ENCODE measurements at places on chromosomes 3 and 15.

GRCh38 chr3:76834657-76835056 is 205.2 kb upstream of the ROBO2 start:
- no peak for DNase-seq

GRCh38 chr3:175308097-175308496 is 449.0 kb downstream of the NAALADL2 start:
- DNase-seq: no peak

DNA sequence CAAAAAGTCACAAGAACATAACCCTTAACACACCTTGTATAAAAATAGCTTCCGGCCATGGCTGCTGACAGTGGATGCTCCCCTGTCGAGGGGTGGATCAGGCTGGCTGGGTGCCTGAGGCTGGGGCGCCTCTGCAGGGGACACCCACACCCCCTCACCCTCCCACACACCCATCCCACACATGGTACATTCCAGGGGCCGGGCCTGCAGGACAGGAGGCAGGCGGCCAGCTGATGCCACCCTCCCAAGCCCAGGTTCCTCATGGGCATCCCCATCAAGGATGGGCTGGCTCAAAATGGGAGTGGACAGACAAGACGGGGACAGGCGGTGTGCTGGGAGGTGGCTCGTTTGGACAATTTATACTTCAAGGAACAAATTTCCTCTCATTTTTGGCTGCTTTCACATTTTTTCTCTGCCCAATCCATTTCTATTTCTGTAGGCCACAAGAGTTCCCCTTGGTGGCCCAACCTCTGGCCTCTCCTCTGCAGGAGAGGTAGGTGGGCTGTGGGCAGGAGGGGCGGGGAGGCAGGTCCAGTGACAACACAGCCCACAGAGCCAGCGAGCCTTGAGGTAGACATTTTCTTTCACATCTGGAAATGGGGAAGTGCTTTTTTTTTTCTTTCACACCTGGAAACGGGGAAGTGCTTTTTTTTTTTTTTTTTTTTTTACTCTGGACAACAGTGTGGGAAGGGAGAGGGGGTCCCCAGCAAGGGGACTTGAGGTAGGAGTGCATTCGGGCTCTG is 23.3 kb downstream of the RNU5B-1 start:
- DNase-seq: no peak

- DNase-seq: no peak
Observed at GRCh38 chr15:82105451-82106215, 59.8 kb upstream of the MEX3B start.

GRCh38 chr15:70318594-70319465 is 221.1 kb upstream of the TLE3 start:
- no peak for DNase-seq

DNA sequence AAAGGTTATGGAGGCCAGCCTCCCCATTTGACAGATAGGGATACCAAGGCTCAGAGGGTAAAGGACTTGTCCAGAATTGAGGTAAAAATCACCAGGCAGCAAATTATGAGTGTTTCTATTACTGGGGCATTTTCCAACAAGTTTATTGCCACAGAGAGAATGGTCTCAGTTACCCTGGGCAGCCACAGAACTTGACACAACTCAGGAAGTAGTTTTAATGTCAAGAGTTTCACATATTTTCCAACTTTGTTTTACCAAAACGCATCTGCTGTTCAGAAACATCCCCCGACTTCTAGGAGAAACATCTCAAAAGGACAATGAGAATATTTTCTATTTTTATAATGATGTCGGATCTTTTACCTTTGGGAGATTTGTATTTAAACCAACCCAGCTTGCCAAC is 107.5 kb upstream of the MRPS22 start:
- DNase-seq: no peak

DNA sequence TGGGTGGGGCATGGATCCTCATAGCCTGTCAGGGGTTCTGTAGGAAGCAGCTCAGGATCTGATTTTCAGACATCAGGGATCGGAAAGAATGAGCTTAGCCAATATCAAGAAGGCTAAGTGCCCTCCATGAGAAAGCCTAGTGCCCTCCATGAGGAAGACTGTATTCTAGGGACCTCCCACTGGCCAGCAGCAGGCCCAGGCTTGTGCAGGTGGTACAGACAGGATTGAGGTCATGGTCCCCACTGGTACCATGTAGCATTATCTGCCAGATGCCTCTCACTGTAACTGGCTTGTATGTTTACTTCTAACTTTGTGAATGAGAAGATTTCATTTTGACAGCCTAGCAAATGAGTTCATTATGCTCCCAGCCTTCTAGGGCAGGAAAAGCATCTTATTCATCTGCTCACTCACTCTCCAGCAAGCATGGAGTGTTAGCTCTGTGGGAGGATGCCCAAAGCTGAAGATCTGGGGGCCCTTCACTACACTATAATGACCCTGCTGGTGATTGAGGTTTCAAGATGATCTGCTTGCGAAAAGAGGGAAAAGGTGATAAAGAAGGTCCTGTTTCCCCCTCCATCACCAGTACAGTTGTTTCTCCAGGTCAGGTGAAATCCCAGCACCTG is 7.5 kb downstream of the EPHB1 start:
- DNase-seq: no peak

- no peak for DNase-seq
Observed at GRCh38 chr3:57918123-57918837, 89.9 kb upstream of the FLNB start.

DNA sequence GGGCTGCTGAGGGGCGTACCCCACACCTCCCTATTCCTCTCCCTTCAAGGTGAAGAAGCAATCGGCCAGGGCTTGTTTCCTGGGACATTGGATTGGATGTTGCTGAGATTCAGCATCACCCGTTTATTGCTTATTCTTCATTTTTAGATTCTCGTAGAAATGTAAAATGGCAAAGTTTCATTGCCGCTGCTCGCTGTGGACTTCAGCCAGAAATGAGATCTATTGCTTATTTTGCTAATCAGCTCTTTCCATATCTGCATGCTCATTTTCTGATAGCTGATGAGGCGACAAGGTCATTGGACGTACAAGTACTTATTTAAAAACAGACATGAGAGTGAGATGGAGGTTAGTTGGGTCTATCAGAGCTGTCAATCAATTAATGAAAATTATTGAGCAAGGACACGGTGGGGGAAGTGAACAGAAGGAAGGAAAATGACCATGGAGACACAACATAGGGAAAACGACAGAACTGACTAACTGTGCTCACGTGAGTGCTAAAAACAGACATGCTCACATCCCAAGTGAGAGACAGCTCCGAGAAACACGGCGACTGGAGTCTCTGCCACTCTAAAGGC is 471.2 kb downstream of the NR2F2 start:
- DNase-seq: no peak

DNA sequence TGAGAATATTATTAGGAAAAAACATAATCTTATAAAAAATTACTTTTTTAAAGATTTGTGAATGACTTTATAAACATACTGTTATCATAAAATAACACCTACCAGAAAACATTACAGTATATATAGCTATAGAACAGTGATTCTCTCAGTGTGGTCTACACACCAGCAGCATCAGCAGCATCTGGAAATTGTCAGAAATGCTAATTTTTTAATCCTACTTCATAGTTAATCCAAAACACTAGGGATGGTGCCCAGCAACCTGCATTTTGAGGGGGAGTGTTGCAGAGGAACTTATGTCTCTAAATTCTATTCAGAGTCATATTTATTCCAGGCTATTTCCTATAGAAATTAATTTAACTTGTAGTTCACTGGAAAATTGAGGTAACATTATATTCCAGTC is 1107.8 kb downstream of the IGSF11 start:
- DNase-seq: no peak

DNA sequence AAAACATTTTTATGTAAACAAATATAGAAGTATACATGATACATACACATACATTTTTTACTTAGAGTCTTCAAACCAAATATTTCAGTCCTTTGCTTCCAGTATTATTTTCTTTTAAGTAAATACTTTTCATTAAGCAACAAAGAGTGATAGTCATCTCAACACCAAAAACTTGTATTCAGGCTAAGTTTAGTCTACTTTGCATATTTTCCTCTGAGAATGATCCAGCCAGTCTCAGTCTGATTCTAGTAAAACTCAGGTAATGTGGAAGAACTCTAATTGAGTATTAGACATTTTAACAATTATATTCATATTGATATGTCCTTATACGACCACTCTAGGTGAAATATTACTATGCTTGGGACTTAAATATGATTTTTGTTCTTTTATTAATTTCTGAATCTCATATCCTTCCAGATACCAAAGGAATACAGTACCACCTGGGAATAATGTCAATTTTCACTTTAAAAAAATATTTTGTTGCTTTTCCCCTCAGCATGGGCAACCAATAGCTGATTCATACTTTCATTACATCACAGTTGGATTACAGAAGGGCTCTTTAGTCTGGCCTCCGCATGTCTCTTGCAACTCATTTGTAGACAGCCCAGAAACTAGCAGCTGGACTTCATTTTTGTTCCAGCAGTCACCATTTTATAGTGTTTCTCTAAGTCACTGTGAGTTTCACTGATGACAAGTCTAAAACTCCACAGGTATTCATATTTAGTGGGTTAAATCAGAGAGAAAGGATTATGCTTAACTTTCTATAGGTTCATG is 390.4 kb downstream of the ZBTB20 start:
- no peak for DNase-seq

- no peak for DNase-seq
Observed at GRCh38 chr3:151789853-151790463, 24.0 kb upstream of the AADAC start.

DNA sequence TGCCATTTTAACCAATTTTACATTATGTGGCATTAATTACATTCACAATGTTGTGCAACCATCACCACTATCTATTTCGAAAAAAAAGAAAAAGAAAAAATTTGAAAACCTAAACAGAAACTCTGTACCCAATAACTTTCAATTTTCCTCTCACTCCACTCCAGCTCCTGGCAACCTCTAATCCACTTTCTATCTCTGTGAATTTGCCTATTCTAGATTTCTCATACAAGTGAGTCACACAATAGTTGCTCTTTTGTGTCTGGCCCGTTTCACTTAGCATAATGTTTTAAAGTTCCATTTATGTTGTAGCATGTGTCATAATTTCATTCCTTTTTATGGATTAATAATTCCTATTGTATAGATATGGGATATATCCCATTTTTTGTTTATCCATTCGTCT is 53.3 kb upstream of the TBC1D5 start:
- no peak for DNase-seq

Data from activated naive CD4-positive, alpha-beta T cell treated with Interleukin-2 at 50 U/mL for 16 hours (primary cell).